ENCODE measurements at places on chromosomes 12 and 14.
A peak's percentile ranks its signal among the peaks of the same experiment; 100 is the strongest.

DNA sequence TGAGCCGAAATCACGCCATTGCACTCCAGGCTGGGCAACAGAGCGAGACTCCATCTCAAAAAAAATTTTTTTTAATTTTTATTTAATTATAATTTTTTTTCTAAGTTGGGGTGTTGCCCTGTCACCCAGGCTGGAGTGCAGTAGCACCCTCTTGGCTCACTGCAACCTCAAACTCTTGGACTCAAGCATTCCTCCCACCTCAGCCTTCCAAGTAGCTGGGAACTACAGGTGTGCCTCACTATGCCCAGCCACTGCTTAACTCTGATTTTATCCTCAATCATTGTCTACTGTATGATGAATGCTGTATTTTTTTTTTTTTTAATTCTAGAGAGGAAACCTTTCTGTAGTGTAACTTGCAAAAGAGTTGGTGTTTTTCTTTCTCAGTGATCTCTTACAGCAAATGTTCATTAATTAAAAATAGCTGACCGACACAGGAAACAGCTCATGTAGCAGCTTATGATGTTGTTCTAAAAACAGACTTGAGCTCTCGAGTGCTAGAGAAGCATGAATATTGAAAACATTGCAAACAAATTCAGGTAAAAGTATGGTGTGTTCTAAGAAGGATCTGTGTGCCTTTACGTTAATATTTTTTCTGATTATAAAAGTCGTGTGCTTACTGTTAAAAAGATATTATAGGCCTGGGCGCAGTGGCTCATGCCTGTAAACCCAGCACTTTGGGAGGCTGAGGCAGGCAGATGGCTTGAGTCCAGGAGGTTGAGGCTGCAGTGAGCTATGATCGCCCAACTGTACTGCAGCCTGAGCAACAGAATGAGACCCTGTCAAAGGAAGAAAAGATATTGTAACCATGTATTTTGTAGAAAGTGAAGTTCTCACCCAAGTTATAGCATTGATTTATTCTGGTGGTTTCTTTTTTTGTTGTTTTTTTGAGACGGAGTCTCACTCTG is 68.9 kb downstream of the FGD4 start:
- peaks cover 11% of the 10 kb centered on the region for H3K4me1 ChIP-seq
- H3K27ac ChIP-seq = peak overlapping the region; percentile 82
- no peaks in the 10 kb centered on the region for H3K36me3 ChIP-seq
- no peaks in the 10 kb centered on the region for H3K27me3 ChIP-seq

GRCh38 chr12:101582937-101583336 is 11.8 kb upstream of the MYBPC1 start:
- H3K27ac ChIP-seq = no peak overlapping the region
- H3K27me3 ChIP-seq = peaks cover 8% of the 10 kb centered on the region
- no peaks in the 10 kb centered on the region for H3K36me3 ChIP-seq
- no peaks in the 10 kb centered on the region for H3K4me1 ChIP-seq
- no peak overlapping the region for H3K4me3 ChIP-seq
- no peak for DNase-seq

DNA sequence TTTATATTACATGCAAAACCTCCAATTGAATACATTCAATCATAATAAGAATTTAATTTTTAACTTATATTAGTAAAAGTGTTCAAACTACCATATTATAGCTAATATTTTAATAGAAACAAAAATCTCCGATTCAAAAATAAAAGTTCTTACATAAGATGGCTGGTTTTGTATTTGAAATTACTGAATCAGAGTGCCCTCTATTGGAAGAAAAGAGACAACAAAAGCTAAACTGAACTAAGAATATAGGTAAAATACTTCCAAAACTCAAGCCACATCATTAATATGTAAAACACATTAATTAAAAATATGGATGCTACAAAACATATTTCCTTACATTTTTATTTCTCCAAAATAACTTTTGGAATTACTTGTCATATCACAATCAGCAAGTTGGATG is 120.3 kb downstream of the GARIN6 start:
- no peaks in the 10 kb centered on the region for H3K27me3 ChIP-seq
- H3K27ac ChIP-seq = no peak overlapping the region
- no peaks in the 10 kb centered on the region for H3K4me1 ChIP-seq
- DNase-seq = no peak
- H3K36me3 ChIP-seq = no peaks in the 10 kb centered on the region

GRCh38 chr12:126668961-126669360 is 1598.0 kb upstream of the TMEM132C start:
- H3K27ac ChIP-seq = no peak overlapping the region
- no peaks in the 10 kb centered on the region for H3K4me1 ChIP-seq
- no peak for DNase-seq
- no peaks in the 10 kb centered on the region for H3K27me3 ChIP-seq
- H3K36me3 ChIP-seq = no peaks in the 10 kb centered on the region

DNA sequence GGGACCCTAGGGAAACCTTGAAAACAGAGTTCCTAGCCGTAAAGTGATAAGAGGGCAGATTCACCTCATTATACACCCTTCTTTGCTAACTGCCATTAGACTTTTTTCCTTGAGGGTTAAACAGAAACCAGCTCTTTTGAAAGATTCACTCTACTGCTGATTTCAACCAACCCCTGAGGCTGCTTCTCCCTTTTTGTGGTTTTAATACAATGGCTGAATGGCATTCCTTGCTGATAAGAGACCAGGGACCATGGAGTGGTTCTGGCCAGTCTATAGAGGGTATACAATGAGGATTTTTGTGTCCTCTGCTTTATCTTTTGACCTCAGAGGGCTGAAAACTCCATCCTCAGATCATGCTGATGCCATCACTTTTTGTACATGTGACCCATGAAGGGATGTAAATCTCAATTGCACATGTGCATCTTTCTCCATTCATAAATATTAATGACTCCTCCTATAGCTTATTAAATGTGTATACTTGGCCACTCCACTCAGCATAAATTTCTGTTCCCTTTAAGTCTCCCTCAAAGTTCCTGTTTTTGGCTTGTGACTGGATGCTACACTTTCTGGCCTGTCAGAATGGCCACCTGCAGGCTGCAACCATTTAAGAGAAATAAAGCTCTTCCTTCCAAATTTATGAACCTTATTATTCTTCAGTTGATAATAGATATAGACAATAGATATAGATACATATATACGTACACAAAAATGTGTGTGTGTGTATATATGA is 233.8 kb upstream of the SEL1L start:
- no peaks in the 10 kb centered on the region for H3K36me3 ChIP-seq
- no peak overlapping the region for H3K27ac ChIP-seq
- H3K27me3 ChIP-seq = no peaks in the 10 kb centered on the region
- no peaks in the 10 kb centered on the region for H3K4me1 ChIP-seq
- no peak for DNase-seq

- DNase-seq = no peak
- H3K27ac ChIP-seq = no peak overlapping the region
- peaks cover 3% of the 10 kb centered on the region for H3K4me1 ChIP-seq
- H3K36me3 ChIP-seq = peaks cover 4% of the 10 kb centered on the region
- peaks cover 16% of the 10 kb centered on the region for H3K27me3 ChIP-seq
- no peak overlapping the region for H3K4me3 ChIP-seq
These were observed 5.1 kb downstream of the GPRC5D start for GRCh38 chr12:12946686-12947355.

DNA sequence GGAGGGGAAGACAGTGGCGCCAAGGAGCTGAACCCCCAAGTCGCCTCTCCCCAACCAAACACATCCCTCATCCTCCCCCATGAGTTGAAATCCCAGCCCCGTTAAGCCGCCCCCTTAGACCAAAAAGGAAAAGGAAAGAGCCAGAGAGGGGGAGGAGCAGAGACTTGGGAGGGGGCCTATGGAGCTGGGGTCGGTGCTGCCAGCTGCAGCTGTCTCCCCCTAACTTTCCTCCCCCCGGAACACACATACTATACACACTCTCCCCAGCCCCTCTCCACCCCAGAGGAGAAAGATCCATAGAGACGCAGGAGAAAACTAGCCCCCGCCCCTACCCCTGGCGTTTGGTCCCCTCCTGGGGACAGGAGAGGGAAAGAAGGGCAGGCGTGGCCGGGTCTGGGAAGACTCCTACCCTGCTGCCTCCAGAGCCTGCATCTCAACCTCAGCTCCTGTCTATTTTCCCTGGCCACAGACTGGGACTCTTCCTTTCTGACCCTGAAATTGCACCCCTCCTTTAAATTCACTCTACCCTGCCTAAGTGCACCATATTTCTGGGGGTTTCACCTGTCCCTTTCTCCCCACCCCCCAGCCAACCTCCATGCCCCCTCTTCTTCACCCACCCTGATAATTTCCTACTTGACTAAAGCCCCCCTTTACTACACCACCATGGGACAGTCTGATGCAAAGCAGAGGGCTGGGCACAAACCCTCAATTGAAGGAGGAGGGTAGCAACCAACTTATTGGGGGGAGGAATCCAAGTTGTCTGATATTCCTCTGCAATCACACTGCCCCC is 1.7 kb upstream of the HOXC9 start:
- no peaks in the 10 kb centered on the region for H3K36me3 ChIP-seq
- H3K27me3 ChIP-seq = peaks cover 42% of the 10 kb centered on the region
- no peak overlapping the region for H3K27ac ChIP-seq
- no peak for DNase-seq
- H3K4me1 ChIP-seq = peaks cover 19% of the 10 kb centered on the region

- H3K36me3 ChIP-seq = no peaks in the 10 kb centered on the region
- DNase-seq = no peak
- peaks cover 1% of the 10 kb centered on the region for H3K27me3 ChIP-seq
- H3K4me3 ChIP-seq = no peak overlapping the region
- H3K27ac ChIP-seq = no peak overlapping the region
These were observed 271.2 kb downstream of the SLC16A7 start for GRCh38 chr12:59867055-59867454.

DNA sequence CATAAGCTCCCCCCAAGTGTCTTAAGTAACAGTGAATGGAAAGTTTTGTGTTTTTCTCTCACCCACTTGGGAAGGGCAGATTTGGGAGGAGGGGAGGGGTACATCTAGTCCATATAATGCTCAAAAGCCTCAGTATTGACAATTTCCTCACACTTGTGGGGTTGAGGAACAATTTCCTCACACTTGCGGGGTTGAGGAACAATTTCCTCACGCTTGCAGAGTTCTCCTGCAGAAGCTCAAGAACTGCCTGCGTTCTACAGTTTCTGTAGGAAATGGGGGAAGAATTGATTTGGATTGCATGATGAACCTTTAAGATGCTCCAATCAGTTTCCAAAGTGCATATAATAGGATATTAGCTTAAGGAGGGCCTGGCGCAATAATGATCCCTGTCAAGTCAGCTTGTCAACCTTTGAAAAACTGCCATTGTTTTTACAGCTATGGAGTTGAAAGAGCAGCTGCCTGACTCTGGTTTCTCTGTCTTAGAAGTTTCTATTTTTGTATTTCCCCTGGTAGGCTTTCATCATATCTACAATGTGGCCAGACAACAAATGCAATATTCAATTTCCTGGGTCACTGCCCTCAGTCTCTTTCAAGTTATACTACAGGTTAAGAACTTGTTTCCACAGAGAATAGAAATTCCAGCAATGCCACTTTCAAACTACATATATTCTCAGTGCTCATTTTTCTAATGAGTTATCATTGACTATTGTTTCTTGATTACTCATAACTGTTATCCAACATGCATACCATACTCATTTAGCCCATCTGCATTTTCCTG is 66.5 kb downstream of the PLEKHG7 start:
- no peak for DNase-seq
- peaks cover 6% of the 10 kb centered on the region for H3K4me1 ChIP-seq
- H3K27ac ChIP-seq = peak overlapping the region; percentile 77

DNA sequence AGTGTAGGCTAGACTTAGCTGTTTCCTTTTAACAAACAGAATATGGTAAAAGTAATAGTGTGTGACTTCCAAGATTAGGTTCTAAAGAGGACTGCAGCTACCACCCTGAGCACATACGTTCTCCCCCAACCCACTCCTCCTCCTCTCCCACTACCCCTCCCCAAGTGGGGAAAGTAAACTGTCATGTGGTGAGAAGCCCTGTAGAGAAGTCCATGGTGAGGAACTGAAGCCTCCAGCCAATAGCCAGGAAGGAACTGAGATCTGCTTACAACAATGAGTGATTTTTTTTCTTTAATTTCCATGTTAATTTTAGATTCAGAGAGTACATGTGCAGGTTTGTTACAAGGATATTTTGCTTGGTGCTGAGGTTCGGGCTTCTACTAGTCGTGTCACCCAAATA is 57.0 kb upstream of the EGLN3 start:
- H3K4me1 ChIP-seq = no peaks in the 10 kb centered on the region
- H3K36me3 ChIP-seq = no peaks in the 10 kb centered on the region
- H3K27ac ChIP-seq = no peak overlapping the region
- no peak overlapping the region for H3K4me3 ChIP-seq

DNA sequence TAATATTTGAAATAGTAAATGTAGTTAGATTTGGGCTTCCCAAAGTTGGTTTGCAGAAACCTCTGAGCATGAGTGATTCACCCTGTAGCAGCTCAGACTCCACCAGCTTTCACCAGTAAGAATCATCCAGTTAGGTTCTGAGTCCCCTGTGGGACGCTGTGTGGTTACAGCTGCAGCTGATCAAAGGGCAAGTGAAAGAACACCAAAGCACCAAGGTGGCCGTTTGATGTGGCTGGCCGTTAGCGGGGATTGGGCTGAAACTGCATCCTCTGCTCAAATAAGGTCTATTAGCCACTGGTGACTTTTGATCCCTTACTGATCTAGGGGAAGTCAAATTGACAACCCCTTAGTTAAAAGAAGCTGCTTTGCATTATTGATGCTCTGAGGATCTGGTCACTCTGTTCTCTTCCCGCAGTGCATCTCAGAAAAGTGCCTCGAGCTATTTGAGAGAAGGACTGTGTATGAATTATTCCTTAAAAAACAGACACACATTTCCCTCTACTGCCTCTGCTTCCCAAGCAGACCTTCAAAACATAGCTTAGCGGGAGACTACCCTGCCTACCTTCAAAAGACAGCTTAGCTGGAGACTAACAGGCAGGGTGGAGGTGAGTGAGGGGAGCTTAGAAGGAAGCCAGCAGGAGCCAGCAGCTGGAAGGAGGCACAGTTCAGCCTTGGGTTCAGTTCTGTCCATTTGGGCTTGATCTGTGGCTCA is 3.7 kb downstream of the ABHD12B start:
- peaks cover 16% of the 10 kb centered on the region for H3K27me3 ChIP-seq
- no peaks in the 10 kb centered on the region for H3K36me3 ChIP-seq
- DNase-seq = peak; percentile 30
- no peak overlapping the region for H3K27ac ChIP-seq
- peaks cover 15% of the 10 kb centered on the region for H3K4me1 ChIP-seq
